ENCODE measurements at places on chromosomes 4 and X.

- no peak for DNase-seq
Observed at GRCh38 chrX:13248867-13249486, 70.9 kb downstream of the ATXN3L start.

DNA sequence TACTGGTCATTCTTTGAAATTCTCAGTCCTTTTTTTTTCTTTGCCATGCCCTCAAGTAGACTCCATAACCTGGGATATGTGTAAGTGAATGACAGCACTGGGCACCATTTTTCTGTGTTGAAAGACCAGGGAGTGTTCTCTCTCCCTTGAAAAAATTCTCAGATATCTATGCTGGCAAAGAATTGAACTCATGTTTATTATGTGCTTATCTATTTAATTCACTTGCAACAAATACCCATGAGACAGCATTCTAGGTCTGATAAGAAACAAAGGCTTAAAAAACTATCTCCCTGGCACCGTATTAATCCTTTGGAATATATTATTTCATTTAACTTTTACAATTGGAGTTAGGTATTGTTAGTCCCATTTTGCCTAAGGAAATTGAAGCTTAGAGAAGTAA, 36.7 kb downstream of the LARP7 start:
- no peak for DNase-seq

DNA sequence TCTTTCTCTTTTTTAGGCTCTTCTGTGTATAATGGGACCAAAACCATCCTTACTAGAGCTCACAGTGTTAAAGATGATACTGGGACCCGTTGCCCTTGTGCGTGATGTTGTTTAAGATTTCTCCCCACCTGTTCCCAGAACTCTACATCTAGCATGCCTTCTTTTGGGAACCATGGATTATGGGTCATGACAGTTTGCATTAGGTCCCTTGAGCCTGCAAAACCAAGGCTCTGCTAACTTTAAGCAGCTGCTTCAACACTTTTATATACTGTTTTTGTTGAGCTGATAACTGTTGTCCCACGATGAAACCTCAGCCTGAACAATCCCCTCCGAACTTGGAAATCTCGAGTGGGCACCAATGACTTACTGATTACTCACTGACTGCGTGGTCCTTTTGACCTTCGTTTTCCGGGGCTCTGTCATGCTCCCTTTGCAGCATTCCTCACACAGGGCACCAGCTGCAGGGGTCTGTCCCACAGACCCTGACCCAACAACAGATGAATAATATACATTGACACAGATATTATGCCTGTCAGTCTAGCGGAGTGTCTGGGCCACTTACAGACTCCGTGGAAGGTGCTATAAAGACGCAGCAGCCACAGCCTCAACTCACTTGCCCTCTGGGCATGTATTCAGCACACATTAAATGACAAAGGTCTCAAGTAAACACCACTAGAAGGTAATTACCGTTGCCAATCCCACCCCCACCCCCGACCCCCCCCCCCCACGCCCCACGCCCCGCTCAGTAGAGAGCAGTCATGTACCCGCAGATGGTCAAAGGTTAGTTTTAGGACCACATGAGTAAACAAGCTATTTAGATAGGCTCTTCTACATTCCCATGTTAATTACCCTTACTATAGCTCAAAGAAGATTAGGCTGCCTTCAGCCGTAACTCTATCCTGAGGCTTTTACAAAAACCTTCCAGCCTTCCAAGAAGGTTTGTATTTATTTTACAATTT, 162.0 kb upstream of the WDFY3 start:
- no peak for DNase-seq

- no peak for DNase-seq
Observed at GRCh38 chr4:76803522-76803921, 94.4 kb downstream of the SOWAHB start.

DNA sequence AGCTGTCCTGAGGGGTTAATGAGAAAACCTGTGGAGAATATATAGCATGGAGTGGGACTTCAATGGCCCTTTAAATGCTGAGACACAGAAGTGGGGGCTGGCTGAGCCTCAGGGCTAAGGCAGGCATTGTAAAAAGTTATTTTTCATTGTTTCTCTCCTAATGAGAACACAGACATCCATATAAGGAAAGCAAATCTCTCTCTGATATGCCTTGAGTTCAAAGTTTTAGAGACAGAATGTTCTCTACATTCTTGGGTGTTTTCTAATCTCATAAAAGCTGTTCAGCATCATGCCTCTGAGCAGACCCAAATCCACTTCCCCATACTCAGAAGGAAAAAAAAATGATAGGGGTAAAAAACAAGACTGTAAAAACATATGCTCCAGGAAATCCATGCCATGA, 16.8 kb upstream of the RAB40A start:
- DNase-seq, result no peak
